CD8-positive, alpha-beta memory T cell (primary cell): ENCODE measurements at places on chromosomes 1 and 21. TPM values are rescaled to one million over a fixed set of nuclear protein-coding genes. Genes with fewer than 3 reads are reported as not detected.

CLSTN1 gene
- total RNA-seq = 40.8 TPM

ASCL5 gene
- not detected for total RNA-seq

KLF17 gene
- total RNA-seq = not detected

TRNP1 gene
- 0.73 TPM for total RNA-seq

SLC5A9 gene
- not detected for total RNA-seq

FNBP1L gene
- 0.91 TPM for total RNA-seq

COL16A1 gene
- 0.85 TPM for total RNA-seq

OPRD1 gene
- not detected for total RNA-seq

GRCh38 chr1:109383087-109383779 lies 14.5 kb downstream of the SORT1 start:
- H3K36me3 ChIP-seq = no peaks in the 10 kb centered on the region
- H3K4me1 ChIP-seq = no peaks in the 10 kb centered on the region
- no peaks in the 10 kb centered on the region for H3K27me3 ChIP-seq
- DNase-seq = no peak
- peak overlapping the region; percentile 32 for H3K27ac ChIP-seq

DNA sequence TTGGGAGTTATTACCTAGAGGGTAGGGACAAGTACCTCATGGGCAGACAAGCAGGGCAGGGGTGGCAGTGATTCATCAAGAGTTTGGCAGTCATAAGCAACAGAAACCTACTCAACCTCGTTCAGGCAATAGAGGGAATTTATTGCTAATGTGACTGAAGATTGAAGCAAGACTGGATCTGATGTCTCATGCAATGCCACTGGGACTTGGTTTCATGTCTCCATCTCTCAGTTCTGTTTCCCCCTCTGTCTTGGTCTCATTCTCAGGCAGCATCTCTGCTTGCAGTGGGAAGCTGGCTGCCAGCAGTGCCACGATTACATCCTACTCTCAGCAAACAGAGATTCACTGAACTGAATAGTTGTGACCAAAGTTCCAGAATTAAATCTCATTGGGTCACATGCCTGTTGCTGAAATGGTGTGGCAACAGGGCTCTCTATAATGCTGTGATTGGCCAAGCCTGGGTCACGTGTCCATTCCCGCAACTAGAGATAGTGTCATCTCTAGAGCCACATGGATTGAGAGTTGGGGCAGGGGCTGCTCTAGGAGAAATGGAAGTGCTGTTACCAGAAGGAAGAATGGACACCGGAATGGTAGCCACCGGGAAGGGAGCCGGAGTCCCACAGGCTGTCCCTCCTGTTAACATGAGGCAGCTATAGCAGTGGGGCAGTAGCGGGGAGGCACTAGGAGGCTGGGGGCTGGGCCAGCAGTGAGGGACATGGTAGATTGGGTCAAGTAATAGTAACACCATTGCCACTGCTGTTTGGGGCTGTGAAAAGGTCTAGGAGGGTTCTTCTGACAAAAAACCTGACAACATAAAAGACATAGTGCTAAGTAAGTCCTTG lies 3.9 kb upstream of the CDC42 start:
- H3K36me3 ChIP-seq = no peaks in the 10 kb centered on the region
- H3K4me1 ChIP-seq = peaks cover 30% of the 10 kb centered on the region
- no peak for DNase-seq
- peak overlapping the region; percentile 16 for H3K27ac ChIP-seq

- no peak for DNase-seq
- no peaks in the 10 kb centered on the region for H3K36me3 ChIP-seq
- no peak overlapping the region for H3K27ac ChIP-seq
These were observed 28.5 kb downstream of the ETNK2 start for GRCh38 chr1:204123376-204123775.

GRCh38 chr21:35525443-35525842 lies 476.3 kb upstream of the RUNX1 start:
- H3K27ac ChIP-seq = no peak overlapping the region
- H3K27me3 ChIP-seq = no peaks in the 10 kb centered on the region
- DNase-seq = no peak
- peaks cover 30% of the 10 kb centered on the region for H3K4me1 ChIP-seq
- H3K36me3 ChIP-seq = no peaks in the 10 kb centered on the region

DNA sequence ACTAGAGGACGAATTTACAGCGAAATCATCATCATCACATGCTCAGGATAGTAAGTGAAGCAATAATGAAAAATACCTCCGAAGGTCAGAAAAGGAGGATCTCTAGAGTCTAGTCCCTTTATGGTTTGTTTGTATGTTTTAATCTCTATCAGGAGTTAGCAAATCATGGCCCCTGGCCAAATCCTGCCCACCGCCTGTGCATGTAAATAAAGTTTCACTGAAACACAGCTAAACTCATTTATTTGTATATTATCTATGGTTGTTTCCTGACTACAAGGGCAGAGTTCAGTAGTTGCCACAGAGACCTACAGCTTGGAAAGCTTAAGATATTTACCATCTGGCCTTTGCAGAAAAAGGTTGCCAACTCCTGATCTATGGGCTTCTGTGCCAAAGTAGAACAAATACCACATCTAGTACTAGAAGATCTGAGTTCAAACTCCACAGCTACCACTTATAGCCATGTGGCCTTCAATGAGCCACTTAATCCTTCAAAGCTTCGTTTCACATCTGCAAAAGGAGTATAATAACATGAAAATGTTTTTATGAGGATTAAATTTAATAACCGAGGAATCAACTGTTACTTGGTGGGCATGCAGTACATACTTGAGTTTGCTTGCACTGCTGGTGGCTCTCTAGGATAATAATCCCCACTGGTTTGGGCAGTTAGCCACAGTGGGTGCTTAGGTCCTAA lies 94.0 kb upstream of the KIF26B start:
- no peaks in the 10 kb centered on the region for H3K4me1 ChIP-seq
- H3K27ac ChIP-seq = no peak overlapping the region
- no peaks in the 10 kb centered on the region for H3K27me3 ChIP-seq
- H3K4me3 ChIP-seq = no peak overlapping the region

DNA sequence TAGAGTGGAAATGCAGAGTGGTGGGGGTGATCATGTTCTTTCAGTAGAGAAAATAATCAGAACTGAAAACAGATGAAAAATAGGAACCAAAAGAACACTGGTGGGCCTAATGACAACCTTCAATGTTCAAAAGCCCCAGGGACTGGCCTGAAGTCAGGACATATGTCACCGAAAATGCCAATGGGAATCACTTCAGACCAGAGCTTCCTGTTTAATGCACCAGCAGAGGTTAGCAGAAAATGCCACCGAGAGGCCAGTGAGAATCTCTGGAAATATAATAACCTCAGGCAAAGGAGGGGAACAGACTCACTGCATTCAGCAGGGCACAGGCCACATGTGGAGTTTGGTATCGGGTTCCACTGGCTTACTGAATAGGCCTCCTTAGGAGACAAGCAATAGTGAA lies 15.9 kb upstream of the CD58 start:
- H3K36me3 ChIP-seq = no peaks in the 10 kb centered on the region
- H3K27ac ChIP-seq = no peak overlapping the region
- no peak overlapping the region for H3K4me3 ChIP-seq
- no peaks in the 10 kb centered on the region for H3K27me3 ChIP-seq

- H3K27ac ChIP-seq = no peak overlapping the region
- H3K4me1 ChIP-seq = no peaks in the 10 kb centered on the region
- no peaks in the 10 kb centered on the region for H3K27me3 ChIP-seq
- H3K4me3 ChIP-seq = no peak overlapping the region
- DNase-seq = no peak
- H3K36me3 ChIP-seq = no peaks in the 10 kb centered on the region
These were observed 13.8 kb upstream of the MYOC start for GRCh38 chr1:171666114-171666769.

- no peak for DNase-seq
- no peaks in the 10 kb centered on the region for H3K36me3 ChIP-seq
- H3K4me1 ChIP-seq = no peaks in the 10 kb centered on the region
These were observed 348.7 kb downstream of the RPS6KC1 start for GRCh38 chr1:213399695-213400094.

- no peak overlapping the region for H3K27ac ChIP-seq
- DNase-seq = no peak
- H3K4me3 ChIP-seq = no peak overlapping the region
- H3K4me1 ChIP-seq = no peaks in the 10 kb centered on the region
- no peaks in the 10 kb centered on the region for H3K27me3 ChIP-seq
- no peaks in the 10 kb centered on the region for H3K36me3 ChIP-seq
These were observed 9.0 kb downstream of the UMODL1 start for GRCh38 chr21:42079939-42080787.

GRCh38 chr1:112807999-112808398 lies 92.9 kb upstream of the PPM1J start:
- H3K4me3 ChIP-seq = no peak overlapping the region
- no peaks in the 10 kb centered on the region for H3K4me1 ChIP-seq
- H3K27ac ChIP-seq = no peak overlapping the region
- H3K36me3 ChIP-seq = no peaks in the 10 kb centered on the region

- H3K4me3 ChIP-seq = no peak overlapping the region
- no peaks in the 10 kb centered on the region for H3K4me1 ChIP-seq
- H3K27ac ChIP-seq = no peak overlapping the region
- no peaks in the 10 kb centered on the region for H3K36me3 ChIP-seq
- DNase-seq = no peak
- no peaks in the 10 kb centered on the region for H3K27me3 ChIP-seq
These were observed 6.5 kb upstream of the GRIK3 start for GRCh38 chr1:37040773-37041172.

GRCh38 chr1:85225624-85226380 lies 25.0 kb upstream of the SYDE2 start:
- H3K27me3 ChIP-seq = no peaks in the 10 kb centered on the region
- H3K4me1 ChIP-seq = no peaks in the 10 kb centered on the region
- no peak for DNase-seq
- H3K36me3 ChIP-seq = no peaks in the 10 kb centered on the region
- no peak overlapping the region for H3K4me3 ChIP-seq

GRCh38 chr1:57966751-57967406 lies 543.0 kb upstream of the DAB1 start:
- H3K27ac ChIP-seq = no peak overlapping the region
- no peaks in the 10 kb centered on the region for H3K4me1 ChIP-seq
- H3K36me3 ChIP-seq = no peaks in the 10 kb centered on the region
- H3K27me3 ChIP-seq = no peaks in the 10 kb centered on the region
- H3K4me3 ChIP-seq = no peak overlapping the region
- no peak for DNase-seq

- DNase-seq = no peak
- H3K36me3 ChIP-seq = no peaks in the 10 kb centered on the region
- no peaks in the 10 kb centered on the region for H3K27me3 ChIP-seq
- H3K4me1 ChIP-seq = no peaks in the 10 kb centered on the region
- H3K4me3 ChIP-seq = no peak overlapping the region
- no peak overlapping the region for H3K27ac ChIP-seq
These were observed 142.8 kb downstream of the ATG4C start for GRCh38 chr1:62926681-62927252.

DNA sequence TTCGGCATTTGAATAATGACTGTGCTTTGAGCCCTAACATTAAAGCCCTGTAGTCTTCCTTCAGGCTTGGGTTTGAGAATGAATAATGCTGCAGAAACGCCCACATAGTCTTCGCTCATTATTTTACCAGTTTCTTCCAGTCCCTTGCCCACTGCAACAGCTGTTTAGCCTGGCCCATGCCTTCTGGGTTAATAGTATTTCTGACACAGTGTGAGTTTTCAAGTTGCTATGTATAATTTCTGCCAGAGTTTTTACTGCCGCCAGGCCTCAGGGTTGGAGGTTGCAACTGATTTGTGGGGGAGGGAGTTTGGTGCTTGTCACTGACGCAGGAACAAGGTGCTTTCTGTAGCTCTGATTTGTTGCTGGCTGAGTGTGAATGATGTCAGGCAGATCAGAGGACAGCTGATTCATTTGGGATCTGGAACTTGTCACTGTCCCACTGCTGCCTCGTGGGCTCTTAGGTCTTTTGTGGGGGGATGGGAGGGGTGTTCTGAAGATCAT lies 109.8 kb downstream of the MAST2 start:
- H3K36me3 ChIP-seq = no peaks in the 10 kb centered on the region
- no peaks in the 10 kb centered on the region for H3K4me1 ChIP-seq
- no peaks in the 10 kb centered on the region for H3K27me3 ChIP-seq
- no peak for DNase-seq

- DNase-seq = peak; percentile 48
- peak overlapping the region; percentile 73 for H3K4me3 ChIP-seq
- H3K27ac ChIP-seq = peak overlapping the region; percentile 27
- peaks cover 4% of the 10 kb centered on the region for H3K27me3 ChIP-seq
- peaks cover 24% of the 10 kb centered on the region for H3K4me1 ChIP-seq
These were observed 1.0 kb upstream of the MCOLN2 start for GRCh38 chr1:84997667-84998600.

GRCh38 chr1:89732643-89733222 lies 88.1 kb upstream of the LRRC8D start:
- DNase-seq = no peak
- peaks cover 6% of the 10 kb centered on the region for H3K4me1 ChIP-seq
- no peak overlapping the region for H3K27ac ChIP-seq
- no peaks in the 10 kb centered on the region for H3K36me3 ChIP-seq
- H3K4me3 ChIP-seq = no peak overlapping the region

DNA sequence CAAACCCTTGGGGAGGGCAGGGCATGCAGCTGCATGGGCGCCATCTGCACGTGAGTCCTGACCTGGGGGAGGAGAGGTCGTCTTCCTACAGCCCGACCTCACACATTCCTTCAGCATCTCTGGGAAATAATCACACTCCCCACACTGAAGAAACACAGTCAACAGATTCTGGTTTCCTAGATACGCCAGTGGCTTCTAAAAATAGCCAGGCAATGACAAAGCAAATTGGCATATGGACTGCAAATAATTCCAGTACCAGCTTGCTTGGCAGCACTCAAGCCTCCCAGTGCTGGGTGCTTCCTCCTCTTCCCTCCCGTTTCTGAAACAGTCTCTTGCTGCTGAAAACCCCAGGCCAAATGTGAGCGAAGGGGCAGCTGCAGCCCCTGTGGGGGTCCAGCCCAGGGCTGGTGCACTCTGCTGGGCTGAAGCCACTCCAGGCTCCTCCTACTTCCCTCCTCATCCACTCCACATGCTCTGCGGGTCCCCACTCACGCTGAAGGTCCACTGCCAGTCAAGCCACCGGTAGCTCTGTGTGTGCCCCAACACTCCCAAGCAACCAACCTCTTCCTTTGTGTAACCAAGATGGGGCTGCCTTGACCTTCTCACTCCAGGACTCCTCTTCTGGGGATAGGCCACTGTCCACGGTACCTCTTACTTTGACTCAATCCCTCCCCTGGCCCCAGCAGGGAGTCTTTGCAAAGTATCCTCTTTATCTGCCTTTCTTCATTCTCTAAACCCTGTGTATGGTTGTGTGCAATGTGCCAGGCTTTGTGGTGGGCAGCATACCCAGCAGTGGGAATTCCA lies 69.0 kb downstream of the KCND3 start:
- no peaks in the 10 kb centered on the region for H3K27me3 ChIP-seq
- no peak overlapping the region for H3K4me3 ChIP-seq
- no peak overlapping the region for H3K27ac ChIP-seq
- DNase-seq = no peak
- no peaks in the 10 kb centered on the region for H3K4me1 ChIP-seq

GRCh38 chr1:219507437-219507836 lies 105.5 kb downstream of the ZC3H11B start:
- H3K4me3 ChIP-seq = no peak overlapping the region
- H3K4me1 ChIP-seq = no peaks in the 10 kb centered on the region
- no peak overlapping the region for H3K27ac ChIP-seq
- H3K36me3 ChIP-seq = no peaks in the 10 kb centered on the region
- H3K27me3 ChIP-seq = no peaks in the 10 kb centered on the region
